Stimulated activated CD4-positive, alpha-beta T cell treated with anti-CD3 and anti-CD28 coated beads, Interleukin-2, amount 100 ng/mL, for 48 hours (primary cell): ENCODE measurements at places on chromosomes 16 and 17.

DNA sequence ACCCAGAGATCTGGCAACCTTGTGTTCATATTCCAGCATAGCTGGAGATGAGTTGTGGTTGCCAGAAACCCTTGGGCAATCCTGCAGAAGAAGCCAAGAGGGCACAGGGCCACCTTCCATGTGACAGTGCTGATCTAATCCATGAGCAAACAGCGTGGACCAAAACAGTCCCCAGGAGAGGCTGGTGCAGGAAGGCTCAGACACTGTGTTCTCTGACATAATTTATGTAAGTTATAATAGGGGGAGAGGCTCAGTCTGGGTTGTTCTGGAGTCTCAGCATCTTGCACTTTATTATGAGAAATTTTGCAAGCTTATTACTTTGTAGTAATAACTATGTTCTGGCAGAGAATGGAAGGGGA is 273.9 kb downstream of the HAPSTR1 start:
- no peak for DNase-seq

GRCh38 chr16:28010671-28011070 is 52.8 kb downstream of the GSG1L start:
- DNase-seq = no peak

- no peak for DNase-seq
These were observed 199.3 kb downstream of the C16orf95 start for GRCh38 chr16:87117936-87118335.

GRCh38 chr16:84947022-84947421 is 64.3 kb downstream of the ZDHHC7 start:
- no peak for DNase-seq

DNA sequence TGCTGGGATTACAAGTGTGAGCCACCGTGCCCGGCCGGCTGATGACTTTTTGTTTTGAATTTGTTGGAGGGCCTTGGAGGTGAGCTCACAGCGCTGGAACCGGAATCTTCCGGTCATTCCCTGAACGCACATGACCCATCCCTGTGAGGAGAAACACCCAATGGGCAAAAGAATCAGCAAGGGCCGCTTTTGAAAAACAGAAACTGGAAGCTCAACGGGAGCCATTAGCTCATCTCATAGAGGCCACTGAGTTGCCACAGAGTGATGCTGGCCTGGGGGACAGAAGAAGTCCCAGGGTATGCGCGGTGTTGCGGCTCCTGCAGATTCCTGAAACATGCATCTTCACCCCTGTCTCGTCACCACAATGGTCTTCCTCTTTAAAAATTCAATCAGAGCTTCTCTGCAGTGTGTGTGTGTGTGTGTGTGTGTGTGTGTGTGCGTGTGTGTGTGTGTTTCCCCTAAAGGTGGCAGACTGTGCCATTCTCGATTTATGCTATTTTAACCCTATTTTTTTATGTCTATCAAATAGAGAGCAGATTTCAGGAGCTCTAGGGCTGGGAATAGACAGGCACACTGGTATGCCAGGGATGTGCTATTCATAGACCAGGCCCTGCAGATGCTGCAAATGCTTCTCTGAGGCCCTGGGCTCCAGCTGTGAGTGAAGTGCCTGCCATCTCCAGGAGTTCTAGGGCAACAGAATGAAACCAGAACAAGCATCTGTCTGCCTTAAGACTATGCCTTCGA is 68.3 kb downstream of the MARCHF10 start:
- no peak for DNase-seq

- no peak for DNase-seq
These were observed 32.4 kb upstream of the NF1 start for GRCh38 chr17:31062346-31062745.

GRCh38 chr17:7262935-7263800 is 890 bp upstream of the CLDN7 start:
- no peak for DNase-seq

GRCh38 chr17:679491-679890 is 35.1 kb downstream of the VPS53 start:
- no peak for DNase-seq

- DNase-seq = no peak
These were observed 80.5 kb downstream of the TBC1D16 start for GRCh38 chr17:79955167-79955549.

DNA sequence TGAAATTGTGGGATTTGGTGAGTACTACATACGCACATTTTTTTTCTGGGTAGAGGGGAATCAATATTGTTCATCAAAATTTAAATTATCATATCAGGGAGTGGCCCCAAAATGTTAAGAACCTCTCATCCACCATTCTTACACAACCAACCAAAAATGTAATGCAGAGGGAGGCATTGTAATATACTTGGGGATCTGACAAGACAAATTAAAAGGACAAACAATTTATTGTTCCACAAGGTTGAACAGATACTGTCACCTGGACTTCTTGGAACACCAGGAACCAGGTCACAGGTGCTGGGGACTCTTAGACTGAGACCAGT is 14.7 kb upstream of the HOXB9 start:
- DNase-seq = no peak

GRCh38 chr17:59534583-59534982 is 30.8 kb upstream of the DHX40 start:
- no peak for DNase-seq

- DNase-seq = no peak
These were observed 15.0 kb downstream of the CAVIN1 start for GRCh38 chr17:42408061-42408460.

DNA sequence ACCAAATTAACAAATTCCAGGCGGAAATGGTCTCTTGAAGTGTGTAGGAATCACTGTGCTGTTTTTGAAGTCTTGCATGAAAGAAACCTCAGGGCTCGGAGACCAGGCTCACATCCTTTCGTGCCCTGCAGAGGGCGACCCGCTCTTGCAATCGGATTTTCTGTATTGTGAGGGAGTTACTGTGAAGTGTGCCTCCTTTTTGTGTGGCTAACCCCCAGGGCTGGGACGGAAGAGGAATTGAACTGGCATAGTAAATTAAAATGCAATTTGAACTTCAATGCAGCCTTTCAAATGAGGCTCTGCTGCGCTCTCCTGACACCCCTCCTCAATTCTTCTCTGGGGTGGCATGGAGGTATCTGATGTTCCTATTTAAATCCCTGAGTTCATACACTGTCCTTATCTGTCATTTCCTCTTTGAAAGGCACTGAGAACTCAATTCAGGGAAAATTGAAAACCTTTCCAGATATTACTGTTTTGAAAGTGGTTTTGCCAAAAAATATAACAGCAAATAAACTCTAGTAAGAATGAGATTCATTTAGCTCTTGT is 51.5 kb upstream of the MGAT5B start:
- peak; percentile 31 for DNase-seq

- no peak for DNase-seq
These were observed 89.5 kb downstream of the STH start for GRCh38 chr17:46088595-46088994.

DNA sequence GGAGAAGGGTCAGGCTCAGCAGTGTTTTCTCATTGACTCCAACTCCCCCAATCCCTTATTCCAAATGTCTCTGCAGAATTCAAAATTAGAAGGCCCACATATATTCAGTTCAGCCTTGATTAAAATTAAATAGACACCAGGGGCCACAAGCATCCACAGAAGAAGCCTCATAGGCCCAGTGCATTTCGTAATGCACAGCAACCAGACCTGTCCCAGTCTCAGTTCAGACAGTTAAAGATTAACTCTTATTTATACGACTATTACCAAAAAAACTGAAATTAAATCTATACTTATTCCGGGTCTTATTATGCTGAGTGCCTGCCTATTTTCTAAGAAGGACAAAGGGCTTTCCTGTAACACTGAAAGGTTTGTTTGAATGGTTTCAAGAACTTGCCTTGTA is 41.8 kb upstream of the GSG1L start:
- DNase-seq = no peak

DNA sequence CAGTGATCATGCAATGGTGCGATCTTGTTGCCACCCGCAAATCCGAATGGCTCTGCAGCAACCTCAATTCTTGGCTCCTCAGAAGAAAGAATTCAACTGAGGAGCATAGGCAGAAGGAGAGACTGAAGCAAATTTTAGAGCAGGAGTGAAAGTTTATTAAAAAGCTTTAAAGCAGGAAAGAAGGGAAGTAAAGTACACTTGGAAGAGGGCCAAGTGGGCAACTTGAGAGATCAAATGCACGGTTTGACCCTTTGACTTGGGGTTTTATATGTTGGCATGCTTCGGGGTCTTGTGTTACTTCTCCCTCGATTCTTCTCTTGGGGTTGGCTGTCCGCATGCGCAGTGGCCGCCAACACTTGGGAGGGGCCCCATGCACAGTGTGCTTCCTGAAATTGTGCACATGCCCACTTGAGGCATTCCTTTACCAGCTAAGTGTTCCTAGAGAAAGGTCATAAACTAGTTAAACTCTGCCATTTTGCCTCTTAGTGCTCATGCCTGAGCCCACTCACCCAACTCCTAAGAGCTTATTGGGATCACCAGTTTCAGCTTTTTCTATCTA is 36.7 kb downstream of the ZNRF1 start:
- no peak for DNase-seq

- DNase-seq = peak; percentile 38
These were observed 12.9 kb upstream of the SEC14L1 start for GRCh38 chr17:77127735-77128361.

DNA sequence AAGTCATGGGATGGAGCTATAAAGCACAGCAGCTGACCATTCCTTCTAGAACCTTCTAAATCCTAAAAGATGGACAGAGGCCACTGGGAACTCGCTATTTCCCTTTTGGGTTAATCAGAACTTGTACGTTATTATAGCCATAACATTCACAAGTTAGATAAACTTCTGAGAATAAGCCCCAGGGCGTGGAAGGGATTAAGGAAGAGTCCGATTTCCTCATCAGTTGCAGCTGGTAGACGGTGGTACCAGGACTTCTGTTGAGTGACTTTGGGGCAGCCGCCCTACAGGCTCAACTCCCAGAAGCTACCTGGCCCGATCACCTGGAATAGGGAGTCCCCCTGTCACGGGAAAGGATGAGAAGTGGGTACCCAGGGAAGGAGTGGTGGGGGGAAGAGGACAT is 370.1 kb upstream of the ZFHX3 start:
- DNase-seq = no peak

DNA sequence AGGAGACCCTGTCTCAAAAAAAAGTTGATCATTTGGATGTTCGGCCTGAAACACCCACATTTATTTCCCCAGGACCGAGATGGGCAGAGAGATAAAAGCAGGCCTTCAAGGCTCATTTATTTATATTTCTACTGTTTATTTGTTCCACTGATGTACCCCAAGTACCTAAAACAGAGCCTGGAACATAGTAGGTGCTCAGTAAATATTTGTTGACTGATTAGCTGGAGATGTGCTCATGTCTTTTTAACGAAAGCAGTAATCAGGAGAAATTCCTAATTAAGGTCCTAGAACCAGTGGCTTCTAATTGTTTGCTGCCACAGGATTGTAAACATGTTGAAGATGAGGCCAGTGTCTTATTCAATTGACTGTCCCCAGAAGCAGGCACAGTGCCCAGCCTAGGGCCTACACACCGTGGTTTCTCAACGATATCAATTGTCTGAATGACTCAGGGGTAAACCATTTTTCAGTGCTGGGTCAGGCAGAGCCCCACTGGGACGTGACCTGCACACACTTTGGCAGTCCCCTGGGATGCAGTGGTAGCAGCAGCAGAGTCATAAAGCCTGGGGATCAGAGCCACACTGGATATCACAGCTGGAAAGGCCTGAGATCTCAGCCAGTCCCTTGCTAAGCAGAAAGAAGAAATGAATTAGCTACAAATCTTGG is 34.8 kb downstream of the SOST start:
- no peak for DNase-seq

GRCh38 chr16:58333985-58334384 is 39.2 kb upstream of the PRSS54 start:
- no peak for DNase-seq

- DNase-seq = no peak
These were observed 77.4 kb upstream of the TOB1 start for GRCh38 chr17:50943575-50943933.

DNA sequence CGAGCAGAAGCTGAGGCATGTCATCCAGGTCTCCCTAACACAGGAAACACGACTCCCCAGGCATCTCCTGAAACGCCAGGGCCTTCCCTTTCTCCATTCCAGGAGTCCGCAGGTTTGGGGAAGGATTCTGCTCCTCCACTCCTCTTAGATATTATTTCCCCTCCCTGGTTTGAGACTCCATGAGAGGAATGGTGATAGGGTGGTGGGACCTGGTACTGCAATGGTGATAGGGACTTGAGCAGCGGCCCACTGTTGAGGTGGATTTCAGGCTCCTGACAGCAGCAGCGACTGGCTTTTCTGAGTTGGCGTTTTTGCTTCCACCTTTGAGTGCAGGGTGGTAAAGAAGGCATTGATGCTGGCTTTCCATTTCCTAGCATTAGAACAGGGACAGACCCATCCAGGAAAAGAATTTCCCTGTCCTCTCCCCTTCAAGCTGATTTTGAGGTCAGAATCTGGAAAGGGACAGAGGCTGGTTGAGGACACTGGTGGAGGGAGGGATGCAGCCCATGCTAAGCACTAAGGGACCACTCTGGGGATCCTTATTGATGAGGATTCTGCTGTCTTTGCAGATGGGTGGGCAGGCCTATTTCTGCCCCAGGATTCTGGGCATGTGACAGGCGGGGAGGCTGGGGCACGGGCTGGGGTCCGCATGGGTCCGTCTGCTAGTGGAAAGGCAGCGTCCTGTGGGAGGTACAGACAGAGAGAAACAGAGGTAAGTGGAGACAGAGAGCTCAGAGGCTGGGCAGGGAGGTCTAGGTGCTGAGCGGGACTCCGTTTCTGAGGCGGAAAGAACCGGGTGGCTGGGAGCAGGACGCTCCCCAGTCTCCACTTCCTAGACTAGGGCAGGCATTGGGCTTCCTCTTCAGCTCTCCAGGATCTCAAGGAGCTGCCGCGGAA is 1.3 kb upstream of the TBX4 start:
- no peak for DNase-seq

GRCh38 chr16:56763291-56763916 is 33.5 kb downstream of the NUP93 start:
- DNase-seq = no peak

DNA sequence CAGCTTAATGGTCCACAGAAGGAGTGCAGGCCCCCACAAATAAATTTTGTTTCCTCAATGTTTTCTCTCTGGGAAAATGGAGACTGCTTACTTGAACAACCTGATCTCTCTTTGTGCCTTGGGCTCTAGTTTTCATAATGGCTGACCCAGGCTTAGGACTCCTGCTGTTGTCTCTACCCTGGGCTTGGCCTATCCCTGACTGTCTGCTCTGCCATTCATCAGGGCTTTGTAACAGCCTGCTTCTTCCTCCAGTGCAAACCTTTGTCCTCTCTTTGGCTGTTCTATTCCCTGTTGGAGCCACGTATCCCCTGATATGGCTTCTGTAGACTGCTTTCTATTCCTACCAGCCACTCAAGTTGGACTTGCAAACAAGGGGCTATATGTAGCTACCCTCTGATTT is 139.8 kb downstream of the SHISA9 start:
- DNase-seq = no peak

- DNase-seq = no peak
These were observed 4.6 kb upstream of the KCNJ16 start for GRCh38 chr17:70070305-70071027.

DNA sequence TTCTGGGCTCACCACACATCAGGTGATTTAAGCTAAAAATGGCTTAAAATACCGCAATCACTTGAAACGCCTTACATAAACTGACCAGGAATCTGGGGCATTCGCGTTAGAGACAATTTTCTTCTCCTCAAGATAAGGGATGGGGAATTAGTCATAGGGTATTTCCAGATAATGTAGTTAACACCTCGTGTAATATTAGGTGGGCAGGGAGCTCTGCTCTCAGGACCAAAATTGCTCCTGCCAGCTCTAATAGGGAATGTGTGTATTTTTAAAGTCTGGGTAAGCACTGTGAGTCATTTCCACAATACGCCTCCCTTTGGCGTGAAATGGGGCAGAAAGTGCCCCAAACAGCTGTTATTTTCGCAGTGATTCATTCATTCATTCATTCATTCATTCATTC is 408.6 kb downstream of the MAF start:
- no peak for DNase-seq

- no peak for DNase-seq
These were observed 31.9 kb upstream of the ABCC11 start for GRCh38 chr16:48279199-48279598.
